ENCODE measurements at places on chromosomes 2 and 18.

DNA sequence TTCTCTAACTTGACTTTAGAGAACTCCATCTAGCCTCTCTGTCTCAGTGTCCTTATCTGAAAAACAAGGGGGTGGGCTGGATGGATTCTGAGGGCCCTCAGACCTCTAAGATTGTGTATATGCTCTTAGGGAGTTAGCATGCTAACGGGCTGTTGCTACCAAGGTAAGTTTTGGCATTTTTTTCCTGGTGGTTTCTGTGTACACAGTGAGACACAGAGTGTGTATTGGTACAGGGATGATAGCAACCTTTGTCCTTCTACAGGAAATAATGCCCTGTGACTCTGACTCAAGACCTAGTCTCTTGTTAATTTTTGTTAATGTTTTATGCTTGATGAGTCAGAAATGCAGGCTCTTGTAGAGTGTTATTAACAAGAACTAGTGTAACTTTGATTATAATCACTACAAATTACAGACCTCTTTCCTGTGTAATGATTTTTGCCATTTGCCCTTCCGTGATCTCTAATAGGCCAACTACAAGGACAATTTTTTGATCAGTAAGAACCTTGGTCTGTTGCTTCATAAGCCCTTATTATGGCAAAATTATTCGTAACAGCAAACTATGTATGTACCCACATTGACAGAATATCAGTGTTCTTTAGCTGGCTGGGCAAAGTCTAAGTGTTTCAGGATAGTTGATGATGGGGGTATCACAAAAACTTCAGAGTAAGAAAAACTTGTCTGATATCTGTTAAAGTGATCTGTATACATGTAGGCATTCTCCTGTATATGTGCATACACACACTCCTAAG is 89.7 kb downstream of the SPTBN1 start:
- DNase-seq, result no peak

DNA sequence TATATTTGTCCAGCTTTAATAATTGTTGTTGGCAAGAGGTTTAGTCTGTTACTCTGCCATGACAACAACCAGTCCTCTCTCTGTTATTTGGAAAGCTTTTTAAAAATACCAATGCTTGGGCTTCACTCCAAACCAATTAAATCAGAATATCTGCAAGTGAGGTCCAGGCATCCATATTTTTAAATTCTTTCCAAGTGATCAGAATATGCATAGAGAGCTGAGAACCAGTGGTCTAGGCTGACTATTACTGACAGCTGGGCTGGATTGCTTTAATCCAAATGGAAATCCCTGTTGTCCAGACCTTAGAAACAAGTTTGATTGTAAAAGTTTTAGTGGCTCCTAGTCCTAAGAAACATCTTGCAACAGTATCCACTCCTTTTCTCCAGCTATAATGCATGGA is 1059.7 kb upstream of the ACVR2A start:
- DNase-seq, result no peak

- no peak for DNase-seq
Observed at GRCh38 chr2:105144941-105145300, 96.6 kb upstream of the GPR45 start.

DNA sequence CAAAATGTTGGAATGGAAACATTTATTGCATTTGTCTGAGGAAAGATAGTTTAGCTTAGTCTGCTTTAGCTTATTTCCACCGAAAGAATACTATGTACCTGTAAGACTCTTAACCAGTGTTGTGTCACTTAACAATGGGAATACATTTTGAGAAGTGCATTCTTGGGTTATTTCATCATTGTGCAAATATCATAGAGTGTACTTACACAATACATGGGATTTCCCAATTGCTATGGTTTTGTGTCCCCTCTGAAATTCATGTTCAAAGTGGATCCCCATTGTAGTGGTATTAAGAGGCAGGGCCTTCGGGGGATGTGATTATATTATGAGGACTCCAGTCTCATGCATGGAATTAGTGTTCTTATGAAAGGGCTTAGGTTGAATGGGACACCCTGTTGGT is 249.4 kb upstream of the UBE2E3 start:
- no peak for DNase-seq

GRCh38 chr2:157497638-157498314 is 53.9 kb upstream of the CYTIP start:
- peak; percentile 65 for DNase-seq

DNA sequence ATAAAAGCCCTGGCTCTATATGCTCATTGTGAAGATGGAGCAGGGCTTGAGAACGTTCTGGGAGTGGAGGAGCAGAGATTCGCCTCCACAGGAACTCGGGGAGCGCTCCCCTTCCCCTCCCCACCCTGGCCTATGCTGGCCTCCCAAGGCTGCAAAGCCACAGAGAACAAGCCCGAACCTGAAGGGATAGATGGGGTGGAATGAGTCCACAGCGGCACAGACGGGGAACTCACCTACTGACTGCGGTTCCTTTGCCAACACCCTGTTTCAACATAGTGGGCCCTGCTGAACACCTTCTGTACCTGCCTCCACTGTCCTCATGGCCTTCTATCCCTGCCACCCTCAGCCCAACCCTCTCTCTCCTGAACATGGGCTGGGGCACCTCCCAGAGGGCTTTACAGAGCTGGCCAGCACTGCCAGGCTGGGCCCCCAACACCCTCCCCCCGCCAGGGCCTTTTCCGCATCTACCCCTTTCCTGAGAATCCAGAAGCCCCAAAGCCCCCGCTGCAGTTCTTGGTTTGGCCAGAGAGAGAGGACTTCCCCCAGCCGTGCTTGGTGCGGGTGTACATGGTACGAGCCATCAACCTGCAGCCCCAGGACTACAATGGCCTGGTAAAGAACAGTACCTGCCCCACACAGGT is 41.5 kb downstream of the LMAN2L start:
- no peak for DNase-seq

GRCh38 chr2:71001592-71001927 is 6.9 kb upstream of the TEX261 start:
- DNase-seq, result no peak

GRCh38 chr2:169116327-169116726 is 47.0 kb downstream of the DHRS9 start:
- DNase-seq, result no peak

- DNase-seq, result no peak
Observed at GRCh38 chr2:69964353-69964841, 3.0 kb upstream of the ASPRV1 start.

DNA sequence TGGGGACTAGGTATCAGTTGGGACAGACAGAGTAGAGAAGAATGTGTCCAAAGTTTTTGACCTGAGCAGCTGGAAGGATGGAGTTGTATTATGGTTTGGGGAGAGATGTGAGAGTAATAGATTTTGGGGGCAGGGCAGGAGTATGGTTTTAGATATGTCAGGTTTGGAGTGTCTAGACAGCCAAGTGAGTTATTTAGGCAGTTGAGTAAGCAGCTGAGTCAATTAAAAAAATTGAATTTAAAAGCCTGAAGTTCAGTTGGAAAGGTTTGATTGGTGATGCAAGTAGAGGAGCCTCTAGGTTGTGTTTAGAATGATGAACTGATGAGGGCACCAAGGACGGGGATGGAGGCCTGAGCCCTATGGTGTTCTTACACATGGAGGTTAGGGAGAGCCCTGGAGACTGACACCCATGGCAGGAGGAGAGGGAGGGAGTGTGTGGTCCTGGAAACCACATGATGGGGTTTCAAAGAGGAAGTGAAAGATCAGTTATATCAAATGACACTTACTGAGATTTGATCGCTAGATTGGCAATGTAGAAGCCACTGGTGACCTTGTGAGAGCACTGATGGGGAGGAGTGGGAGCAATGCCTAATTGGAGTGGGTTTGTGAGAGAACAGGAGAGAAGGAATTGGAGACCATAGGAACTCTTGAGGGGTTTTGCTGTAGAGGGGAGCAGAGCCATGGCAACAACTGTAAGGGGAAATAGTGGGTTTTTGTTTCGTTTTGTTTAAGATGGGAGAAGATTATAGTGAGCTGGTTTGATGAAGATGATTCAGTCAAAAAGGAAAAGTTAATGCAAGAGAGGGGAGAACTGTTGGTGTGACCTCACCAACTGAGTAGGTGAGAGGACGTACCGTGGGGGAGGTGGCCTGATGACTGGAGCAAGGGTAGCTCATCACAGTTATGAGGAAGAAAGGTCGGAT is 10.3 kb downstream of the ITGA6 start:
- peak; percentile 66 for DNase-seq

DNA sequence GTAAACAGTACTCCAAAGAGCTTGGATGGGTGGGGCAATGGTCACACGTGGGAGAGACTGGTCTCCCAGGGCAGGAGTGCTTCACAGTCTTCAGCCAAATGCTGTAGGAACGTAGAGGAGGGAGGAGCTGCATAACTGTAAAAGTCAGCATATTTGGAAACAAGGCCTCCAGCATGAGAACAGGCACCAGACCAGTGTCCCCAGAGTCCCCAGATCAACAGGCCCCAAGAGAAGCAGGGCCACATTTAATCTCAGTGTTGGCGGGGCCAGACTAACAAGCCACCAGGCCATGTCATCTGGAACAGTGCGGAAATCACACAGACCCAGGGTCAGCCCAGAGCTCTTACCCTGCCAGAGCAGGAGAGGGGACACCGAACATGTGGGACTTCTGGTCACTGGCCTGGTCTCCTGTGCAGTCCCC is 63.2 kb downstream of the ADCY3 start:
- DNase-seq, result no peak

DNA sequence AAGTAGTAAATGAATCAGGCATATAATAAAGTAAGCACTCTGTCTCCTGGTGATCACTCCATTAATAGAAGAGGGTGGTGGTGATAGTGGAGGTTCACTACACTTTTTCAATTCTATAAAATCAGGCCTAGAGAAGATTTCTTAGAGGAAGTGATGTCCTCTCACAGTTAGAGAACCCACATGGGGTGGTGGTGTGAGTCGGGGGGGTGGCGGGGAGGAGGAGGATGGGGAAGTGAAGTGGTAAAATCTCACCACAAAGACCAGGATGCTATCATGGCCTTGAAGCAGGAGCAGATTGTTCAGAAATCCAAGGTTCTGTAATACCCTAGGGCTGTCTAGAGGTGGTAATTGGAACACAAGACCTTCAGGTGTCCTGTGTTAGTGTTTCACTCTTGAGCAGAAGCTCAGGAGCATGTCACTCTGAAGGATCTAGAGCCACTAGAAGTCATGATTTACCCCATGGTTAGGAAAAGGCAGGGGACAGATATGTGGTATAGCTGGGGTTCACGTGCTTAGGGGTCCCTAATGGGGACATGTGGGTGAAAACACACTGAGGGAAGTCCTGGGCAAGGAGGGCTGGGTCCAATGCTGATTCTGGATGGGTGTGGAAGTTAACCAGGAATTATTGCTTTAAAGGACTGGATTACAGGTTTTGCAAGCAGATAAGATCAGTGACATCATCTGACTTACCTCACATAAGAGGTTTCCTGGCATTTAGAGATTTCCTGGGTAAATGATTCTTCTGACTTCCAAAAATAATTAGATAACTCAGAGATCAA is 31.0 kb downstream of the RNF125 start:
- peak; percentile 72 for DNase-seq

GRCh38 chr2:46009315-46009714 is 287.9 kb upstream of the EPAS1 start:
- DNase-seq, result no peak

- DNase-seq, result no peak
Observed at GRCh38 chr18:67145586-67146292, 370.8 kb downstream of the DSEL start.

- no peak for DNase-seq
Observed at GRCh38 chr18:6682437-6683111, 46.9 kb upstream of the ARHGAP28 start.

DNA sequence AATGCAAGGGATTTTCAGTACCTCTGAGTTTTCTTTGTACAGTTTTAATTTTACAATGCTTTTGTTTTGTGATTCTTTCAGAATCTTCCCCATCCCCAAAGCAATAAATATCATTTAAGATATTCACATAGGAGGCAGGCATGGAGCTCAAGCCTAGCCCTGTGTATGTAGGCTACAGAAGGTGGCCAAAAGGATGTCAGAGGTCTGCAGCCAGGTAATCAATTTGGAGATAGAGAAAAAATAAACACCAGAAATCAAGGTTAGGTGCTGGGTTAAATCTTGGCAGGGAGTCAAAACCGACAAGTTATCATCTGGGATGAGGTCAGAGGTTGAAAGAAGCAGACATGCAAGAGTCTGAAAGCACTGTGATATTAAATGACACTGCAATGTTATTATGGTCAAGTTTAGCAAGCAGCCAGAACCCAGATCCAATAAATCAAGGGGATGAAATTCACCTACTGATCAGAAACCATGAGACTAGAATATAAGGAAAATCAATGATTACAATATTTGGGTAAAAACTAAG is 45.1 kb upstream of the LRP1B start:
- DNase-seq, result no peak

GRCh38 chr2:126399001-126399400 is 257.0 kb upstream of the GYPC start:
- DNase-seq, result peak; percentile 7

- DNase-seq, result no peak
Observed at GRCh38 chr2:232454630-232455029, 1.3 kb upstream of the ALPI start.

GRCh38 chr2:231161252-231161839 is 36.5 kb upstream of the HTR2B start:
- DNase-seq, result no peak

GRCh38 chr2:1721706-1722646 is 22.3 kb downstream of the PXDN start:
- DNase-seq, result no peak

DNA sequence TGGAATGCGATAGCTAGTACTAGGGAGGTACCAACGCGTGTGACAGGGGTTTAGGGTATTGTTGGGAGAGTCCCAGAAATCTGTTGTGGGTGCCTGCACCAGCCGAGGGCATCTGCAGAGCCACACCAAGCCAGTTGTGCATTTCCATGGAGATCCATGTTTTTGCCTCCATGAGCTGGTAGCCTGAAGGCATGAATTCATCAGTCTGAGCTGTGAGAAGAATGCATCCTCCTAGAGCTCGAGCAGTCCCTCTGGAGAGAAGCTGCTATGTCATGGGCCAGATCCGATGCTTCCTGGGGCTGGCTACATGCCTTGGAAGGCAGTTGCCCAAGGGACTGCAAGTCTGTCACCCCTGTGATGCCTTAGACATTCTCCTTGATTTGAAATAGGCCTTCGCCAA is 57.9 kb downstream of the LIPG start:
- DNase-seq, result no peak

DNA sequence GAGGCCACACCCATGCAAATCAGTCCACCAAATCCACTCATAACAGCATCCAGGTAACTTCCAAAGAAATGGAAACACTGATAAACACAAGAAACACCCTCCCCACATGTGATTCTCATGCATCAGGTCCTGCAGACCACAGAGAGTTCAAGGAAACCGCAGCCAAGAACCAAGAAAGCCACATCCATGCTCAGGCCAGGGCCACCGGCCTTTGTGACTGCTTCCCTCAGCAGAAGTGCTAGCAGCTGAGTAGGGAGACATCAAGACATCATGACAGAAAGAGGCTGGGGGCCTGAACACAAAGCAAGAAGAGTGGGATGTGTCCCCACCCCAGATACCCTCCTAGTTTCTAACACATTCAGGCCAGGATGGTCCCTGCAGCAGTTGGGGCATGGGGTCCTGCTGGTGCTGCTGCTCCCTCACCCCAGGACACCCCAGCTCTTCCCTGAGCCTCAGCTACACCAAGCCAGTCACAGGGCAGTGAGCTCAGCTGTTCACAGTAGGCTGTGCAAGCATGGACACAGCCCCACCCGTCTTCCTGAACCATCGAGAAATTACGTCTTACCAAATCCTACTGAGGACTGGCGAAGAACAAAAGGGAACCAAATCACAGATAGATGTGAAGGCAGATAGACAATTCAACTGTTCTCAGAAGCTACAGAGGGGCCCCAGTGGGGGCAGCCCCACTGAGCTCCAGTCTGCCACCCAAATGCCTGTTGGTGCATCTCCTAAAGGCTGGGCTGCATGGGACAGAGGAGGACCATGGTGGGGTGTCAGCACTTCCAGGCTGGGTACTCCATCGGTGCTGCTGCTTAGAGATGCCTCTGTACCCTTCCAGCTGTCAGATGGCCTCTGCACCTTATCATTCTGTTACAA is 60.9 kb downstream of the HDAC4 start:
- DNase-seq, result peak; percentile 16

Measured in CD4-positive, alpha-beta T cell treated with Interleukin-2 at 100 ng/mL for 4 hours (primary cell).